ENCODE measurements at places on chromosomes 1 and 21.

DNA sequence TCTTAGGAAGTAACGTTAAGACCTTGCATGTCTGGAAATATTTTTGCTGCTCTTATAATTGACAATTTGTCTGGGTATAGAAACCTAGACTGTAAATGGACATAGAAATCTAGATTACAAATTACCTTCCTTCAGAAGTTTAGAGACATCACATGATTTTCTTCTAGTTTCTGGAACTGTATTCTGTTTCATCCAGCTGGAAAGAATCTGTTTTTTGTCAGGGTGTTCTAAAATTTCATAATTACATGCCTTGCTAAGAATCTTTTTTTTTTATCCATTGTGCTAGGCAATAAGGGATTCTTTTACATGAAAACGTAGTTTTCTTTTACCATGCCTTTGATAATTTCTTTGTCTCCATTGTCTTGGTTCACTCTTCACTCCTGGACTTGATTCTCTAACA, 20.7 kb upstream of the S100A7 start:
- DNase-seq: no peak

DNA sequence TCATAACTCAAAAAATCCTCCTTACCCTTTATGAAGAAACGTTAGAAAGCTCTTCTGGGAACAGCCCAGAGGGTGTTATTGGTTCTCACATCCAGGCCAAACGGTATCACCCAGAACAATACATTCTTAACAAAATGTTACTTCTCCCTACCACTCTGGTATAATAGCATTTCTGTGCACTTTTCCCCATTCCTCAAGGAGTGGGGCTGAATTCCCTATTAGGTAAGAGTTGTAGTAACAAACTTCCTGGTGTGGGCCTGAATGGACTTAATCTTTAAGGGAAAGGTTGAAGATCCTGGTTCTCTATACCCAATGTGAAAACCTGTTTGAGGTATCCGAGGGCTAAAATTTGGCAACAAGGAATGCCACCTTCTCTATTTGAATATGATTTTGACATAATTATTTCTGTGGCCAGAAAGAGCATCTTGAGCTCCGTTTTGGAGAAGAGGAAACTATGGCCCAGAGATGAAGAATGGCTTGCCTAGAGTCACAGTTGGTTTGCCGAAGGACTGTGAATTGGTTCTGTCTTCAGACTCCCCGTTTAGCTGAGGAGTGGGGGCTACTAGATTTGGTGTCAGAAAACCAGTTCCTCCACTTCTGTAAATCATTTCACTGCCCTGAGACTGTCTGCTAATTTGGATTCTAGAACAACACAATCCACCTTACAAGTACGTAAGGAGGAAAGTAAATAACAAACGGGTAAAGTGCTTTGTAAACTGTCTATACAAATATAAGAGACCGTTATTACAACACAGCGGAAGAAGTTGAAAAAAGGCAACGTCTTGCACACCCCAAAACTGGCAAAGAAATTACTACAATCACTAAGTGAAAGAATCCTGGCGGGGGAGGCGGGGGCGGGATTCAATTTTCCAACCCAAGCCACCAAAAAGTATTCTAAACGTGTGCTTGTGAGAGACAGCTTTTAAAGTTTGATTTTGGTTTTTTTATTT, 2.3 kb downstream of the ANP32E start:
- peak; percentile 20 for DNase-seq

GRCh38 chr1:29575826-29576225, 339.5 kb downstream of the PTPRU start:
- DNase-seq: no peak

DNA sequence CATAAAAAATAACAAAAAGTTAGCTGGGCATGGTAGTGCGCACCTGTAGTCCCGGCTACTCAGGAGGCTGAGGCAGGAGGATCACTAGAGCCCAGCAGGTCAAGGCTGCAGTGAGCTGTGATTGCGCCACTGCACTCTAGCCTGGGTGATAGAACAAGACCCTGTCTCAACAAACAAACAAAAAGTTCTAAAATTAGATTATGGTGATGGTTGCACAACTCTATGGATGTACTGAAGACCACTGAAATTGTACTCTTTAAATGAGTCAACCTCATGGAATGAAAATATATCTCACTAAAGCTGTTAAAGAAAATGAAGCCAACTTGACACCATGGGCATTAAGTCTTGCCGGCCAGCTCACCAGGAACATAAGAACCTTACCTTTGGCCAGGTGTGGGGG, 9.1 kb downstream of the MRAP start:
- no peak for DNase-seq

DNA sequence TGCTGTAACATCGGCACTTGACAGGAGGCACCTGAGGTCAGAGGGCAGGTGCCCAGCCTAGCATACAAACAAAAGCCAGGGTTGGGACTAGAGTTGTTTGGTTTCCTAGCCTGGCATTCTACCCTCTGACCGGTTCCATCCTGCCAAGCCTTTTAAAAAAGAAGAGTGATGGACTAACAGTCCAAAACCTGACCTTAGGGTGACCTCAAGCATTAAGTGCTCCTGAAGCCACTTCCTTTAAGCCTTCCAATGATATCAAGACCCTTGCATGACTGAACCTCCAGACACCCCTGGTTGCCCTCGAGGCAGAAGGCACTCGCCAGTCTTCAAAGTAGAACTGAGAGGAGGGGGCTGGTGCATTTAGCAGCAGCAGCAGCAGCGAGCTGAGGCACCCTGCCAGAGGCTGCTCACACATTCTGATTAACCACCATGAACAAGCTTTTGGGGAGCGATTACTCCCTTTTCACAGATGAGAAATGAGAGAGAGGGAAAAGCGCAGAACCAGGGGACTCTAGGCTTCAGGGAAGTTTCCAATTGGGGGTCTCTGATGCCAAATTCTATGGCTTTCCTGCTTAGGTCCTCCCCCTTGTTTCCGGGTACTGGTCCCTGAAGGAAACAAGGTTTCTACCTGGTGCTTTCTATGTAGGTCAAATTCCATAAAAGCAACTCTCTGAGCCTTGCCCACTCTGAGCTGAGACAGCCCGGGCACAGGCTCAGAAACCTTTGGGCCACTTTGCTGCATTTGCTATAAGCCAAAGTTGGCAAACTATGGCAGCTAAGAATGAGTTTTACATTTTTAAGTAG, 9.2 kb downstream of the SLC2A1 start:
- no peak for DNase-seq

GRCh38 chr1:196678510-196678884, 26.7 kb downstream of the CFH start:
- DNase-seq: no peak

- DNase-seq: no peak
Observed at GRCh38 chr1:44620072-44620471, 54.2 kb downstream of the TMEM53 start.

DNA sequence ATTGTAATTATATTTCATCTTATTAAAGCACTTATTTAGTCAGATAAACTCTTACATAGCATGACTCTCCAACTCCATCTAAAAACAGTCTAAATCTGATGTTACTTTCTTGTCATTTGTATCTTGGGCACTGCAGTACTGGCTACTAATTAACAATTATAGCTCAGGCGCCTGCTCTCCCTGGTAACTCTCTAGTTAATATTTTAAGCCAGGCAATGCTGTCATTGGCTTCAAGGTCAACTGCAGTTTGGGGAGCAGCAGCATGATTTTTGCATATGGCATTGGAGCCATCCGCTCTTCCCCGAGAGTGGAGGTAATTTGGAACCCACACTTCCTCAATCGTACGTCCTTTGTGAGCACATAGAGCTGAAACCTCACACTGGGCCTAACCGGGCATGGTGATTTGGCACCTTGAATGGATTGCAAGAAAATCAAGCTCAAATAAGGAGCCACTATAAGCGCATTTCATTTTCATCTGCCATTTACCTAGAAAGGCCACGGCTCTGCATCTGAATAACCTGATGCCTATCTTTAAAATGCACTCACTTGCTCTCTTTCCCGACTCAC, 187.7 kb downstream of the KAZN start:
- no peak for DNase-seq

DNA sequence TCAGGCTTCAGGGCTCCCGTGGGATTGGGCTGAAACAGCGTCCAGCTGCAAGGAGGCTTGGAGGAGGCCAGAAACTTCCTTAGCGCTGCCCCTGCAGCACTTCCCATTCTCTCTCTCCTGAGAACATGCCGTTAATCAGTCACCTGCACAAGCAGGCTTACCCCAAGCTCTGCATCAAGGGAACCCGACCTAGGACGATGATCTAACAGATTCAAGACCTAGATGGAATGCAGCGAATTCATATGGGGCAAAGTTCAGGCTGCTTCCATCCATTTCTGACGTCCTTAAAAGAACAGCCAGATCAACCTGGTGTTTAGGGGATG, 114.1 kb downstream of the ERG start:
- no peak for DNase-seq

DNA sequence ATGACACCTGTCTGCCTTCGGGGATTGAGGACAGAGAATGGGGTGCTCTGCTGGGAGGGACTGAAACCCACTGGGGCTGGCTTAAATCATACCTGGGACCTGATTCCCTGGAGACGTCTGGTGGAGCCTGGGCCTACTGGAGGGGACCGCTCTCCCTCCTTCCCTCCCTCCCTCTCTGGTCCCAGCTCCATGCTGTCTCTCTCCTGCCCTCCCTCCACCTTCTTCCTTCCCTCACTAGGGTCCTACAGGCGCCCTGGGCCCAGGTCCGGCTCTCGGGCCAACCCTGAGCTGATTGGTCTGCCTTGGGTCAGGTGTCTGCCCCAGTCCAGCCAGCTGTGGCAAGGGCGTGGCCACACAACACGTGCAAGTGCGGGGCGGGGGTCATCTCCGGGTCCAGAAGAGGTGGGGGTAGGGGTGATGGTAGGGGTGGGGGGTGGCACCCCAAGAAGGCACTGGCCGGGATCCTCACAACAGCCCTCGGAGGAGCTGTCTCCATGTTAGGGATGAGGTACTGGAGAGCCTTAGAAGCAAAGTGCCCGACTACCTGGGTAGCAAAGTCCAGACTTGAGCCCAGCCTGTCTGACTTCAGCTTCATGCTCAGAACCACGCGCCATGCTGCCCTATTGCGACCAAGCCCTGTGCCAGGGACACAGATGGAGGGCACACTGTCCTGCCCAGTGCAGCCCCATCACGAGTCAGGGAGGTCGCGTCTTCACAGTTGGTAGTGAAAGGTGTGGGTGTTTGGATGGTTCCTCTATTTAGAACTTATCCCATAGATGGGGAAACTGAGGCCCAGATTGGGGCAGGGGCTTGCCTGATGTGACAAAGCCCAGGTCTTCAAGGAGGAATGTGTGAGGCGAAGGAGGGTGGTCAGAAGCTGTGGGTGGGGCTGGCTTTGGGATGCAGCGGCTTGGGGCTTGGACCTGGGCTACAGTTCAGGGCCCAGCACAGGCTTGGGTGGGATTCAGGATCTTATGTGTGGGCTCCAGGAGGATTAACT, 574.1 kb downstream of the PTPRU start:
- no peak for DNase-seq

GRCh38 chr1:198083549-198083948, 73.2 kb upstream of the NEK7 start:
- DNase-seq: no peak

DNA sequence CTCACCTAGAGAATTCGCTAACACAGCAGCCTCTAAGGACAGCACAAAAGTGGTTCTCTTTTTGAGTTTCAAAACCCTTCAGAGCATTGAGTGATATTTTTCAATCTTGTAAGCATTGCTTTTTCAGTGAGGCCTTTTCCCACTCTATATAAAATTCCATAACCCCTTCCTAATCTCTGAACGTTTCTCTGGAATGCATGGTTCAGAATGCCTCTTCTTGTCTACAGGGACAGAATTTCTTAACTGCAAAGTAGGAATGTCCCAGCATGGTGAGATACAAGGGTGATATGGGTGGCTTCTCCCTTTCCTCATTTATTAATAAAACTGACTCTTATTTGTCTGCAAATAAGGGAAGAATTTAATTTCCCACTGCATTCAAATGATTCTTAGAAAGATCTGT, 377.9 kb downstream of the LTN1 start:
- DNase-seq: no peak

DNA sequence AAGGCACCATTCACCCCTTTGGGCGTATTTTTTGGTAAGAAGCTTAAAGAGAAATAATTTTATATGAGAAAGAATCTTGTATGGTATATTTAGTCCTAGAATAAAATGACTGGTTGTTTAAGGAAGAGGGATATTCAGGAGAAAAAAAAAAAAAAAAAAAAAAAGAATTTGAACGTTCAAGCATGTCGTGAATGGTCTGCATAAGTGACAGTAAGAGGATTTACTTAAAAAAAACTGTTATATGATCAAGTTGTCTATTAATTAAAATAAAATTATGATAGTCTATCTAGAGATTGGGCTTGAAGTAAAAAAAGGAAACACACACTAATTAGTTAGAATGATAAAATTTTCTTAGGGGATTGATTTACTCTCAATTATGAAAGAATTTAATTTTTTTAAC, 11.7 kb upstream of the OR14I1 start:
- DNase-seq: no peak

- DNase-seq: peak; percentile 73
Observed at GRCh38 chr1:3618881-3619671, 5.7 kb upstream of the TPRG1L start.

- DNase-seq: no peak
Observed at GRCh38 chr1:171343727-171344472, 29.9 kb downstream of the FMO4 start.

GRCh38 chr1:163528710-163529348, 207.1 kb downstream of the NUF2 start:
- no peak for DNase-seq

DNA sequence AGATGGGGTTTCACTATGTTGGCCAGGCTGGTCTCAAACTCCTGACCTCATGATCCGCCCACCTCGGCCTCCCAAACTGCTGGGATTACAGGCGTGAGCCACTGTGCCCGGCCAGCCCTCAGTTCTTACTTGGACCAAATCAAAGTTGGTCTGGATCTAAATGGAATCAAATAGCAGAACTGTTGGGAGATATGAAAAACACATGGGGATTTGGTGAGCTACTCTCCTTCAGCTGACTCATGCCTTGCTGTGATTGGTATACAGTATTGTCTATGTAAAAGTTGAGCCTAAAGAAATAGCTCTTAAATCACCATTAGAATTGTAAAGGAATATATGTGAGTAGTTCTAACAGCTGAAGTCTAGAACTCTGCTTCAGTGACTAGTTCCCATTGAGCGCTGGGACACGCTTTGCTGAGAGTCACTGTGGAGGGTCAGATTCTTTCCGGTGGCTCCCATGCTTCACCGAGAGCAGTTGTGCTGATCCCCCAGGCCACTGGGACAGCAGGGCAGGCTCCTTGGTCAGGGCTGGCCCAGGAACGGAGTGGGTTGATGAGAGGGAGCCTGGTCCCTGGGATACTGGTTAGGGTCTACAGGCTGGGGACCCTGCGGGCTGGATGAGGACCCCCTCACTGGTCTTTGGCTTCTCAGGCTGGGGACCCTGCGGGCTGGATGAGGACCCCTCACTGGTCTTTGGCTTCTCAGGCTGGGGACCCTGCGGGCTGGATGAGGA, 14.0 kb downstream of the PKNOX1 start:
- no peak for DNase-seq

All from activated CD4-positive, alpha-beta T cell treated with anti-CD3 and anti-CD28 coated beads, Interleukin-2, amount 50 U/mL, for 1 hour (primary cell).